ENCODE measurements at places on chromosomes 11 and 22.
A peak's percentile ranks its signal among the peaks of the same experiment; 100 is the strongest.

- no peak for DNase-seq
Observed at GRCh38 chr22:45067731-45068130, 57.9 kb upstream of the PHF21B start.

GRCh38 chr22:45304971-45305370, 4.8 kb upstream of the FAM118A start:
- DNase-seq: no peak

DNA sequence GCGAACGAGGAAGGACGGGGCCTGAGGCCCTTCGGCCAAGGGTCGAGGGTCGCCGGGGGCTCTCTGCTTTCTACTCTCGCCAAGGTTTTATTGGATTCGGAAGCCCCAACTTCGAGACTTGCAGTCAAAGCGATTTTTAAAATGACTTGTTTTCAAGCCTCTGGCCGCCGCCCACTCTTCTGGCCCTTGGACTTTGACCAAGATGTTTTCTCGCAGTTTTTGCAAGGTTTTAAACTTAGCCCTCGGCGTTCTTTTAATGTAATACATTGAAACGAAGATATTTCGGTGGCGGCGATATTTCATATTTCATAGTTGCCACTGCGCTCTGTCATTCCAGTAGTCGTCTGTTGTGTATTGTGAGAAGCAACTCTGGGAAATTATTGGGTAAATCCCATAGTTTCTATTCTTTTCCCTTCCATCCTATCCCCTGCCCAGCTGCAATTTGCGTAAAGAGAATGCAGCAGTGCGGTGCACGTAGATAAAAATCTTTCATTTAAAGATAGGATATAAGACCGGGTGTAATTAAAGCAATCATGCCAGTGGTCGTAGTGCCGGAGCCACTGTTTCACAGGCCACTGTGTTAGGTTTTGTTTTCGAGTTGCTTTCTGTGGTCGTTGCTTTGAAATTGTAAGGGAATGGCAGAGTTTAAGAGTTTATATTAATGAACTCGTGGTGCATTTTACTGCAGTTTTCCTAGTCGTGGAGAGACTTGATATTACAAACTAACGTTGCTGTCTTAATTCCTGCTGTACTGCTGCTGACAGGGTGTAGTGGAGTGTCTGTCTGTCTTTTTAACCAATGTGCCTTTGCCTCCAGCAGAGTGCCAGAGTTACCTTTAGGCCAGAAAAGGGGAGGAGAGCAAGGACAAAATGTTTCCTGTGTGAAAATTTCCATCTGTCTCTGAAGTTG, 702 bp downstream of the BIRC2 start:
- no peak for DNase-seq

- no peak for DNase-seq
Observed at GRCh38 chr22:35621451-35621850, 4.3 kb upstream of the MB start.

GRCh38 chr22:39223091-39223710, 21.6 kb downstream of the PDGFB start:
- DNase-seq: no peak

GRCh38 chr11:95849087-95849825, 59.0 kb downstream of the CEP57 start:
- DNase-seq: peak; percentile 6

DNA sequence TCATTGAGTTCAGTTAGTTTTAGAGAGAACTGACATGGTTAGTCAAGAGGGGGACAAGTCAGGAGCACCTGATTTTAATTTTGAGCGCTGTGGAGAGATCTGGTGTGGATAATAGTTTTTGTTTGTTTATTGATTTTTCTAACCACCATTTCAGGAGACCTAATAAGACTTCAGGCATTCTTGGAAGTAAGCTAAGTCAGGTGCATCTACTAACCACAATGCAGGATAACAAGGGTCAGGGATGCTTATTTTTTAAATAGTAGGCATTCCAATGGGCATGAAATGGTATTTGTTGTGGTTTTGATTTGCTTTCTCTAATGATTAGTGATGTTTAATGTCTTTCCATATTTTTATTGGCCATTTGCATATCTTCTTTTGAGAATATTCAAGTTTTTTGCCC, 212.1 kb downstream of the NAV2 start:
- DNase-seq: no peak

DNA sequence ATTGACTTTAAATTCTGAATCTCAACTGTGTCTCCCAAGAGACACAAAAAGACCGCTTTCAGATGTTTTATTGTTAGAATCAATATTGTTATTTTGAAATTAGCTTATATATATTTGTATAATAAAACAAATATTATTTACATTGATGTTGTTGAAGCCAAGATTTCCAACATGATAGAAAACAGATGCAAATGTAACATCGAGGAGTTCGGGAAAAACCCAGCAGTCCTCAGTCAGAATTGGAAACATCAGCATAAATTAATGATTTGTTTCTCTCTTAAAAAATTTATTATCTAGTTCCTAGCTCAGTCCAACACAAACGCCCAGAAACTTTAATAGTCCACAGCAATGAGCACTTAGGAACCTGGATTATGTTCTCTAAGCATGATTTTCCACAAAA, 1330.4 kb downstream of the TBC1D22A start:
- DNase-seq: no peak

GRCh38 chr22:23591201-23591791, 11.2 kb upstream of the IGLL1 start:
- peak; percentile 47 for DNase-seq

DNA sequence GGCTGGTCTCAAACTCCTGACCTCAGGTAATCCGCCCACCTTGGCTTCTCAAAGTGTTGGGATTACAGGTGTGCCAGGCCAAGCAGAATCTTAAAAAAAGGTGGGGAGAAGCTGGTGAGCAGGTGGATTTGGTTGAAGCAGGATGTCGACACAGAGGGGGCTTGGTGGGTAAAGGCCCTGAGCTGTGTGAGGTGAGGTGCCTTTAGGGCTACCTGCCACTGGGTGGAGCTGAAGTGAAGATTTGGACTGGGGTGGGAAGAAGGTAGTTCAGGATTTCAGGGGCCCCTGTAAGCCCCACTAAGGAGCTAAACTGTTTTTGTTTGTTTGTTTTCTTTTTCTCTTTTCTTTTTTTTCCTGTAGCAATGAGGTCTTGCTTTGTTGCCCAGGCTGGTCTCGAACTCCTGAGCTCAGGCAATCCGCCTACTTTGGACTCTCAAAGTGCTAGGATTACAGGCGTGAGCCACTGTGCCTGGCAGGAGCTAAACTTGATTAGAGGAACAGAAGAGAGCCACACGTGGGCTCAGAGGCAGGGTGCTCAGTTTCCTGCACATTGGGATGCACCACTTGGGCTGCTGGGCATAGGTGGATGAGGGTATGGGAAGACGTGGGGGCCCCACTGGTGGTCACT, 6.0 kb downstream of the P2RX6 start:
- peak; percentile 32 for DNase-seq

DNA sequence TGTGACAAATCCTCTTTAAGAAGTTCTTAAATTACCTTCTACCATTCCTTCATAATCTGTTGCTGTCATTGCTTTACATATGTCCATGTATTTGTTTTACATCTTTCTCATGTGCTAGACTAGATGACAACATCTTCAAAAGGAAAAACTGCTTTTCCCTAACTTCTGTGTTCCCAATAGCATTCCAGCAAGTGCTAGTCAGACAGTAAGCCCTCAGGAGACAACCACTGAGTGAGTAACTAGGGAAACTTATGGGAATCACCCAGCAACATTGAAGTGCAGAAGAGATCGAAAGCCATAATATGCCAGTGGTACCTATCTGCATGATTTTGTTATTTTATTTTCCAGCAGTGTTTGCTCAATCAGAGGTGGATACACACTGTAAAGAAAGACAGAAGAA, 889.7 kb upstream of the API5 start:
- no peak for DNase-seq

GRCh38 chr22:24420977-24421343, 6.4 kb upstream of the ADORA2A start:
- DNase-seq: no peak

GRCh38 chr11:77204754-77205466, 76.9 kb downstream of the MYO7A start:
- no peak for DNase-seq

GRCh38 chr11:14248580-14248981, 110.4 kb downstream of the RRAS2 start:
- peak; percentile 13 for DNase-seq

DNA sequence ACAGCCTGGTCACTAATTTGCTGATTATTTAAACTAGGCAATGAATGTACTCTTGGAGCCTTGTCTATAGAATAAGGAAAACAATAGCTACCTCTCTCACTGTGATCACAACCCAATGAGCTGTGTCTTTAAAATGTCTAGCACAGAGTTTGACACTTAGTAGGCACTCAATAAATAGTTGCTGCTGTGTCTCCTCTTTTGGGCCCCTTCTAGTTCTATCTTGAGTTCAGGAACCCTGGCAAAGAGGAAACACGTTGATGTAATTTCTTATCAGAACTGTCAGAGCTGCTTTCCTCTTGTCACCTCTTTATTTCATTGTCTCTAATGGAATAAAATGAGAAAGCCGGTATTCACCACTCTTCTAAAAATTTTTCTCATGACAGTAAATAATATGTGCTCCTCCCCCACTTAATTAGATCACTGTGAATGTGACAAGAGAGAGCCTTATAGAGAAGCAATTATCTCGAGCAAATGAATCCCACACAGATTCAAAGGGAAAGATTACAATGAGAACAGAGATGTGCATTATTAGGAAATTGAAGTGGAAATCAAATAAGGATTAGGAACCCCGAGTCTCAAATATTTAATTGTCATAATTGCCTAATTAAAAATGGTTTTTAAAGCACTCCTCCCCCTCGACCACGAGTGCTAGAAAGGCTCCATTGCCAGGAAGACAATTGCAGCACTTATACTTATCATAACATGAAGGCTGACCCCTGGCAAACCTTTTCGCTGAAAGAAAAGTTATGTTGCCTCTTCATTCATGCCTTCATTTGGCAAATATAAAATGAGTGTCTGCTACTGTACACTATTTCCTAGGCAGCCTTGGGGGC, 175.0 kb upstream of the BDNF start:
- no peak for DNase-seq

DNA sequence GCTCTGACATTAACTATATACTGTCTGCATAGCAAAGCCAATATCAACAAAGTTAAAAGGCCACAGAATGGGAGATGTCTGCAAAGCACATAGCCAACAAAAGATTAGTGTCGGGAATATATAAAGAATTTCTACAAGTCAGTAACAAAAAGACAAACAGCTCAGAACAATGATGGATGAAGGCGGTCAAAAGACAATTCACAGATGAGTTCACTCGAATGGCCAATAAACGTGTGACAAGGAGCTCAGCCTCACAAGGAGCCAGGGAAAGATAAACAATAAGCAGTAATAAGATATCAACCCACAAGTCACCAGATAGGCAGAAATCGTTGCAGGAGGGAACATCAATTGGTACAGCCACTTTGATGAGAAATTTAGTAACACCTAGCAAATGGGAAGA, 106.0 kb upstream of the ISX start:
- no peak for DNase-seq

GRCh38 chr11:134797411-134798089, 385.5 kb upstream of the B3GAT1 start:
- DNase-seq: no peak

- no peak for DNase-seq
Observed at GRCh38 chr22:28243539-28243938, 324.5 kb upstream of the PITPNB start.

GRCh38 chr11:127890030-127890615, 697.2 kb downstream of the ETS1 start:
- DNase-seq: no peak

Measured in CD4-positive, alpha-beta T cell treated with Interleukin-1 beta for 1 hour (primary cell).